ENCODE measurements at places on chromosomes 5 and 9.

GRCh38 chr5:93532370-93532769 is 48.6 kb downstream of the NR2F1-AS1 start:
- no peak for DNase-seq

DNA sequence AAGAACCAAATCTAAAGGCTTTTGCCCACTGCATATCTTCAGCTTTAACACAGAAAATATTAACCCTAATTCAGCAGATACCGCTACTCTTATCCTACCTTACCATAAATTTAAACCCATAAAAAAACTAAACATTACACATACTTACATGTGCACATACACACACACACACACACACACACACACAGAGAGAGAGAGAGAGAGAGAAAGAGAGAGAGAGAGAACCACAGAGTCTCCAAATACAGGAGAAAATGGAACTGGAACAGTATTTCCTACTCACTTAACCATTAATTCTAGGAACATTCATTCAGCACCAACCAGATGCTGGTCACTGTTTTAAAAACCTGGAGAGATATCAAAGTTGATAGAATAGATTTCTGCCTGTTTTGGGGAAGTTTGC is 53.7 kb downstream of the EFNA5 start:
- DNase-seq: no peak

DNA sequence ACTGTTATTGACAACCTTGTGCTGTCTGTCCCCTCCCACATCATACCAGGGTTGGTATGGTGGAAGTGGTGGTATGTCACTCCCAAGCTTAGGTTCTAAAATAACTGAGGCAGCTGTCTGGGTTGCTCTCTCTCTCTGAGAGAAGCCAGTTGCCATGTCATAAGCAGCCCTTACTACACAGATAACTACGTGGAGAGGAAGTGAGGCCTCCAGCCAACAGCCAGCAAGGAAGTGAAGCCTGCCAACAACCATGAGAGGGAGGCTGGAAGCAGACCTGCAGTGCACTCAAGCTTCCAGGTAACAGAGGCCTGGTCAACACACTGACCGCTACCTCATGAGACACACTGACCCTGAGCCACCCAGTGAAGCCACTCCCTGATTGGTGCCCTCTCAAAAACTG is 18.6 kb downstream of the CTNNAL1 start:
- no peak for DNase-seq

DNA sequence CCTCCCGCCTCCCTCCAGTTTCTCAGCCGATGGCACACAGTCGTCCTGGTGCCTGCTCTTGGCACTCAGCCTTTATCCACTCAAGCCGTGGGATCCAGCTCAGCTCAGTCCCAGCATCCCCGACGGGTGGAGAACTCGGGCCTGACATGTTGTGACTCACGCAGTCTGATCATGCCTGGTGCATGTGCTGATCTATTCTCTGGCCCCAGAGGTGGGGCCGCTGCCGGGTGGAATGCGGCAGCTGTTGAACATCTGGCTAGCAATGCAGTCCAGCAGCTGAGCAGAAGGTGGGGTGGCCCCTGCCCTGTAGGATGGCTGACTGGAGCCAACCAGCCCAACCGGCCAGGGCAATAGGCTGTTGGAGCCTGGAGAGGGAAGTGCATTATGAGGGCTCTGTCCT is 1.7 kb upstream of the AIF1L start:
- DNase-seq: no peak

DNA sequence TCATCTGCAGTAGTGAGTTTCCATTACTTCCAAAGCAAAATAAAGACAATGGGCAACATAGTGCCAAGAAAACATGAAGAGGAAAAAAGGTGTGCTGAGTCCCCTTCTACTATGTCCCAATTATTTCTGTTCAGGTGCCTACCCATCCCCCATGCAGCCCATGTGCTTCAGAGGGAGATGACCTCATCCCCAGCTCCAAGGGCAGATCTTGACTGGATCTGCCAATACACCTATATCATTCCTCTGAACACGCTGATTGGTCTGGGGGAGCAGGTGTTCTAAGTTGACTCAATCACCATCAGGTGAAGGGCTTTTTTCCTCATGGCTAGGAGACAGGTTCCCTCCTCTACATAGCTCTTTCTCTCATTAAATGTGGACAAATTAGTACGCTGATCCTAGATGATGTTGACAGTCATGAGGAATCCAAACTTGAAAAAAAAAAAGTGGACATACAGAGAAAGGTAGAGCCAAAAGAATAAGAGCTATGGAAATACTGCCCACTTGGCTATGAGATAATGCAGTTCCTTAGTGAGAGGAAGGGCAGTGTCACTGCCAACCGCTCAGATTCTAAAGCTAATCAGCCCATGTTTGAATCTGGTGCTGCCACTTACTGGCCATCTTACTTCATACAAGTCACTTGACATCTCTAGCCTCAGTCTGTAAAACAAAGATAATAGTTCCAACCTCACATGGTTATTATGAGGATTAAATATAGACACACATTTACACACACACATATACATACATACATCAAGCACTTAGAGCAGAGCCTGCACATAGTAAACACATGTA is 23.1 kb downstream of the PRELID2 start:
- no peak for DNase-seq

- peak; percentile 20 for DNase-seq
Measured at GRCh38 chr5:175658299-175659145, 651 bp downstream of the HRH2 start.

DNA sequence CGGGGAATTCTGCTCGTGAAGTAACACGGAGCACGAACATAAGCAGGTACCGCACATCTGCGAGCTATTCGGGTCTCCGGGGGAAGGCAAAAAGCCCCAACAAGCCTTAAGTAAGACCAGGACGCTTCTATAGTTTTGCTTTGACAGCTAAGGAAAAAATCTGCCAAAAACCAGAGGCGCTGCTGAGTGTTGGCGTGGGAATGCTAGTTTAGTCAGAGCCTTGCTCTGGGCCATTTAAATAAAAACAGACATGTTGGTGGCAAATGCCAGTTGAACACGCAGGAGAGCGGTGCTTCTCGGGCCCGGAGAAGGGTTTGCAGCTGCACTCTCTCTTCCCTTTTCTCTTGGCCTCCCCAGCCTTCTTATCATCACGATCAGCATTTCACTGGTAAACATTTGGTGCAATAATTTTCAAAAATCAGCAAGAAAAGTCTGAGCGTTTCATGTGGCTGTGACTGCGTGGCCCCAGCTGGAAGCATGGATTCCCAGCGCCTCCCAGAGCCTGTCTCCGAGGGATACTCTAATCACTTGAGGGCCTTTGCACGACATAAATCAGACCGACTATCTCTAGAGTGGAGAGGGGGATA is 6.4 kb upstream of the NOTCH1 start:
- DNase-seq: no peak

GRCh38 chr5:40391642-40392041 is 288.1 kb upstream of the PTGER4 start:
- DNase-seq: no peak

GRCh38 chr9:70639853-70640814 is 225.7 kb upstream of the KLF9 start:
- peak; percentile 34 for DNase-seq

- no peak for DNase-seq
Measured at GRCh38 chr5:1471240-1471853, 26.1 kb upstream of the SLC6A3 start.

DNA sequence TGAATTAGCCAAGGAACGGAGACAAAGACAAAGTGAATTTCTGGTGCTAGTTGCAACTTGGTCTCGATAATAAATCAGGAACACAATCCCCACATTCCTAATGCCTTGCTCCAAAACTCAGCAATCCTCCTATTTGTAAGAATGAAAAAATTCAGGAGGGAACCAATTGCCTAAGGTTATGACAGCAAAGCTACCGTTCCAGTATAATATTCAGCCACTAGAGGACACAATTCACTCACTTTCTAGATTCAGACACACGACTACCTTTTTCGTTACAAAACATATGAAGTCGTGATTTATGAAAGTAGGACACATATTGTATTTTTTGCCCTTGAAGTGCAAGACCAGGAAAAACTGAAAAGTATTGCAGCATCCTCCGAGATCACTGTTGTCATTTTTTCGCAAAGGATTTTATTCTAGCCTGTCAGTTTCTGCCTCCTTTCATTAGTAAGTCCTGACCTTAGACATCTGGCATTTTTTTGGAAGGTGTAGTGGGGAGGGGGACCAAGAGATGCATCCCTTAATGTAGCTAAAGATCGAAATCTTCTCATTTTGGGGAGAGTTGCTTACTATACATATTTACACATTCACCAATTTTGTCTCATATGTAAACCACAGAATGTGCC is 133.1 kb downstream of the DOCK8 start:
- no peak for DNase-seq

DNA sequence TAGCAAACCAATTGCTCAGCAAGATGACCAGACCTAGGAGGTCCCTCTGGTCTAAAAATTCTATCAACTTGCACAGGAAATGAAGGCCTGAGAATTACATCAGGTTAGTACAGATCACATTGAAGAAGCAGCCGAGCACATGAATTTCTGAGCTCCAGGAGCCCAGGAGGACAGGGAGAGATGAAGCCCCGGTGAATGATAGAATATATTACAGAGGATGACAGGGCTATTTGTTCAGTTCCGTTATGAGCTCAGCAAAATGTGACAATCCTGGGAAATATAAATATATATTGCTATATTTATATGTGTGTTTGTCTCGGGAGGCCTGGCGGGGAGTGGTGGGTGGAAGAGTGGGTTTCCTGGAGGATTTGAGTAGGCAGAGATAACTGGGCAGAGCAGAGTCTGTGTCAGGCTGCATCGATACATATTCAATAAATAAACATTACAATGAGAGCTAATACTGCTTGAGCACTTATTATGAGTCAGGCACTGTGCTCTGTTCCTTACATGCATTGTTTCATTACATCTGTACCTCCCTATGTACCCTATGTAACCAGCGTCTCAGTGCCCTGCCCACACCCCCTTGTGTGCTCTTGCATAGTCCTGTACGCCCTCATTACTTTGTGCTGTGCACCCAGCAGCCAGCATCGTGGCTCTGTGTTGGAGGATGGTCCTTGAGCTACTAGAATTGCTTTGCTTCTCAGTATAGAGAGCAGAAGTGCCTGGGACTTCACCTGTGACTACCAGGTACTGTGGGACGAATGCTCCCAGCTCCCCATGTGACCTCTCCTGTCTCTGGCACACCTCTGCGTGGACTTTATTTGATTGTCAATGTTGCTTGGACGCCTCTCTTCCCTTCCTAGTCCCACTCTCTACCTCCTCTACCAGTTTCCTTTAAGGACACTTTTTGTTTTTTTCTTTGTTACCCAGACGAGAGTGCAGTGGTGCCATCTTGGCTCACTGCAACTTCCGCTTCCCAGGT is 58.1 kb upstream of the KLF9 start:
- DNase-seq: no peak

DNA sequence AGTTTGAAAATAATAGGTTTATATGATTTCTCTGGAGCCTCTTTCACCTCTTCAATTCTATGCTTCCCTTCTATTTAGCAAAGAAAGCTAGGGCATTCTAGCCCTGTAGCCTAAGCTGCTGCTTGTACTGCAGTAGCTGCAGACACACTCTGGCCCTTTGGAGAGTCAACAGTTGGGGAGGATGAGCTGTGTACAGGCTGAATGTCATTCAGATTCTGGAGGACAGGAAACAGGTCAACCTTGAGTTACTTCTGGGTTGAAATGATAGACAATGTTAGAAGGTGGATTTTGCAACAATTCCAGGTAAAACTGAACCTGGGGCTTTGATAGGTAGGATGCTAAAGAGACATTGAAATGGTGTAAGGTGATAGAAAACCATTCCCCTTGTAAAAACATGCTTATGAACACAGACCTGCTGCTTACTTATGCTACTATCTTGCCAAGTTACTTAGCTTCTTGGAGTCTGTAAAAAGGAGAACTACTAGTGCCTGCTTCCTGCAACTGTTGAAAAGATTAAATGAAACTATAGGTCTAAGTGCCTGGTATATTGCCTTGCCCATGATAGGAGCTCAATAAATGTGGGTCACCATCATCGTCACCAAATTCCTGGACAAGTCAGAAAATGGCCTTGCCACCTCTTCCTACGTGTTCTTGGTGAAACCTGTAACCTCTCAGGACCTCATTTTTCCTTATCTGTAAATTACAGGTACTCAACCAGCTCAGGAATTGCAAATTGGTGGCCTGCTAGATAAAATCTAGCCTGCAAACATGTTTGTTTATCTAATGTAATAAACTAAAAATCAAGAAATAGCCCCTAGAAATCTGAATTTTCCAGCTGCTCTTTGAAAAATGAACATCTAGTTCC is 83.7 kb downstream of the GALNT10 start:
- no peak for DNase-seq

Data from CD4-positive, alpha-beta T cell treated with Interleukin-12 subunit alpha and Interleukin-12 subunit beta, for 1 hour (primary cell).